ENCODE measurements at places on chromosomes 1 and 21. TPM values are rescaled to one million over a fixed set of nuclear protein-coding genes. Genes with fewer than 3 reads are reported as not detected.

PRR9 gene
- not detected for total RNA-seq

- H3K27me3 ChIP-seq = no peaks in the 10 kb centered on the region
- H3K36me3 ChIP-seq = no peaks in the 10 kb centered on the region
- H3K4me3 ChIP-seq = no peak overlapping the region
- H3K27ac ChIP-seq = peak overlapping the region; percentile 24
- no peak for DNase-seq
- H3K4me1 ChIP-seq = peaks cover 56% of the 10 kb centered on the region
These were observed 98.5 kb downstream of the ATF6 start for GRCh38 chr1:161864577-161864976.

DNA sequence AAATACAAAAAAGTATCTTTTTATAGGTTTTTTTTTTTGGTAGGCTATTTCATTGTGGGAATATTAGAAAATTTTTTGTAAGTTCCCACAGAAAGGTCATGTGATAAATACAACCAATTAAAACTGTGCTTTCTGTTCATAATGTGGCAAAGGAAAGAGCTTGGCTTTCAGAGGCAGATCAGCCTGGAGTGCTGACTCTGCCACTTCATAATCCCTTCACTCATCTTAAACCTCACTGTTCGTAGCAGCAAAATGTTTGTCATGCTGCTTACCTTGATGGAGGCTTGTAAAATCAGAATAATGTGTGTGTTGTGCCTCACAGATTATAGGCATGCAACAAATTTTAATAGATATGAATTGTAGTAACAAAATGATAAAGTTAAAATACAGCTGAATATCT, 176.8 kb downstream of the ZP4 start:
- no peak overlapping the region for H3K27ac ChIP-seq
- no peaks in the 10 kb centered on the region for H3K4me1 ChIP-seq
- DNase-seq = no peak
- no peaks in the 10 kb centered on the region for H3K27me3 ChIP-seq
- H3K4me3 ChIP-seq = no peak overlapping the region

DNA sequence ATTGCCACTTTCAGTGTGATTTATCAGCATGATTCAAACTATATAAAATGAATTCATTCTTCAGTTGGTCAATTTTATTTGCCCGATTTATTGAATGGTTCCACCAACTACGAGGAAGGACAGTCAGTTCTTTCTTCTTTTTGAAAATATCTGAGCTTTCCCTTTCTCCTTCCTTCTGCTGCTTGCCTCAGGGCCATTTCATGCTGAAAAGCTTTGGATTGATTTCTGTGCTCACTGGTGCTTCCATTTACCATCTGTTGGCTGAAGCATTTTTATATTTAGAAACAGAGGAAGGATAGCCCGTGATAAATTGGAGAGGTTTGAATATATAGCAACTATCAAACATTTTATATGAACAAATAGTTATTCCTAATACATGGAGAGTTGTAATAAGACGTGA, 68.9 kb upstream of the ADAMTS5 start:
- H3K27ac ChIP-seq = peak overlapping the region; percentile 9
- H3K4me1 ChIP-seq = peaks cover 17% of the 10 kb centered on the region
- H3K27me3 ChIP-seq = no peaks in the 10 kb centered on the region
- no peak overlapping the region for H3K4me3 ChIP-seq
- no peaks in the 10 kb centered on the region for H3K36me3 ChIP-seq

DNA sequence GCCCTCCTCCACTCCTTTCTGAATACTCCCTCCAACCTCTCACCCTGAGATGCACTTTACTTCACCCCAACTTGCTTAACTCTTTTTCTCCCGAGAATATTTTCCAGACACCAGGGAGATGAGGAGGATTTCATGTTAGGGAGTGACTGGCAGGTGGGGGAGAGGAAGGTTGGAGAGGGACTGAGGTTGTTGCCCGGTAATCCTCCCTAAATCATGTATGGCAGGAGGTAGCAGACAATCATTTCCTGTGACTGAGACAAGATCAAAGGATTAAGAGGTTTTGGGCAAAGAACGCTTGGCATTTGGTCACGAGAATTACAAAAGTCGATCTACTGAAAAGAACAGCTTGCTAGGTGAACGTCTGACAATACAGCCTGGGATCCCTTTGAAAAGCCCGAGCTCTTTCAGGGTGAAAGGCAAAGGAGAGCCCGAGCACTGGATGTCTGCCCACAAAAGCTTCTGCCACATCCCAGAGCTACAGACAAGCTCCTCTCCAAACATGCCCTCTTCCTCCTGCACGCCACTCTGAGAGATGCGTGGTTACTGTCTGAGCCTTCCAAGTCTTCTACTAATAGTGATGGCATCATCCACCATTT, 154.1 kb downstream of the DAB1 start:
- peaks cover 3% of the 10 kb centered on the region for H3K27me3 ChIP-seq
- no peaks in the 10 kb centered on the region for H3K4me1 ChIP-seq
- DNase-seq = no peak
- H3K36me3 ChIP-seq = no peaks in the 10 kb centered on the region
- no peak overlapping the region for H3K27ac ChIP-seq

DNA sequence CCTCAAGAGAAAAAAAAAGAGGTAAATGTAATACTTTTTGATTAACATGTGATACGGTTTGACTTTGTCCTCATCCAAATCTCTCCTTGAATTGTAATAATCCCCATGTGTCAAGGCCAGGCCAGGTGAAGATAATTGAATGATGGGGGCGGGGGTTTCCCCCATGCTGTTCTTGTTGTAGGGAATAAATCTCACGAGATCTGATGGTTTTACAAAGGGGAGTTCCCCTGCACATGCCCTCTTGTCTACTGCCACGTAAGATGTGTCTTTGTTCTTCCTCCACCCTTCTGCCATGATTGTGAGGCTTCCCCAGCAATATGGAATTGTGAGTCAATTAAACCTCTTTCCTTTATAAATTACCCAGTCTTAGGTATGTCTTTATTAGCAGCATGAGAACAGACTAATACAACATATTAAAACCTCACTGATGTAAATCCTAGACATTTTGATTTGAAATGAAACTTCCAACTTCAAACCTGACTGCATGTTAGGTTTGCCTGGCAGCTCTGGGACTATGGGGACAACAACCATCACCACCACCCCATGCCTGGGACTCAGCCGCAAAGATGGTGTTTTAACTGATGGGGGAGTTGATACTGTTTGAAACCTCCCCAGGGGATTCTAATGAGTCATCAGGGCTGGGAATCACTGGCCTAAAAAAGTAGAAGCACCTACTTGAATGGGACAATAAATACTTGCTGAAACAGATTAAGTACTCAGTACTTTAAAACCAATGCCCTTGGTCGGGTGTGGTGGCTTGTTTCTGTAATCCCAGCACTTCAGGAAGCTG, 32.8 kb upstream of the BACH1 start:
- no peak for DNase-seq

SMIM1 gene
- not detected for total RNA-seq

GRCh38 chr1:196183941-196184340, 424.3 kb downstream of the KCNT2 start:
- H3K4me1 ChIP-seq = peaks cover 10% of the 10 kb centered on the region
- DNase-seq = no peak
- peaks cover 2% of the 10 kb centered on the region for H3K36me3 ChIP-seq
- H3K4me3 ChIP-seq = no peak overlapping the region
- H3K27ac ChIP-seq = no peak overlapping the region
- H3K27me3 ChIP-seq = no peaks in the 10 kb centered on the region

GRCh38 chr1:68346188-68346808, 103.5 kb downstream of the RPE65 start:
- no peak overlapping the region for H3K4me3 ChIP-seq
- DNase-seq = no peak
- no peaks in the 10 kb centered on the region for H3K36me3 ChIP-seq

- no peaks in the 10 kb centered on the region for H3K27me3 ChIP-seq
- H3K4me3 ChIP-seq = no peak overlapping the region
These were observed 15.5 kb upstream of the MAP3K7CL start for GRCh38 chr21:29114765-29115500.

DNA sequence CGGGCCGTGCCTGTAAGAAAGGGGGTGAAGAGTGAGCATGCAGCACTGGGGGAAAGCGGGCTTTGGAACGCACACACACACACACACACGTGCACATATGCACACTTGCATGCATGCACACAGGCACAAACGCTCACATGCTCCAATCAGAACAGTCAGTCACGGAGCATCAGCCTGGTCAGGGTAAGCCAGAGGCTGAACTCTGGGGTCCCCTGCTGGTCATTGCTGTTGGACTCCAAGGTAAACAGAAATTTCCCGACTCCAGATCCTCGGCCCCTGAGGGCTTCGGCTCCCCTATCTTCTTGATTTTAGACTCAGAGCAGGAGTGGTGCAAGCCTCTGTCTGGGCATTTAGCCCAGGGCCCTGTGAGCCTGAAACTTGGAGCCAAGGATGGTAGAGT, 54.2 kb downstream of the SYT2 start:
- H3K4me1 ChIP-seq = no peaks in the 10 kb centered on the region
- H3K27ac ChIP-seq = no peak overlapping the region
- H3K27me3 ChIP-seq = peaks cover 80% of the 10 kb centered on the region
- H3K36me3 ChIP-seq = no peaks in the 10 kb centered on the region
- H3K4me3 ChIP-seq = no peak overlapping the region

DNA sequence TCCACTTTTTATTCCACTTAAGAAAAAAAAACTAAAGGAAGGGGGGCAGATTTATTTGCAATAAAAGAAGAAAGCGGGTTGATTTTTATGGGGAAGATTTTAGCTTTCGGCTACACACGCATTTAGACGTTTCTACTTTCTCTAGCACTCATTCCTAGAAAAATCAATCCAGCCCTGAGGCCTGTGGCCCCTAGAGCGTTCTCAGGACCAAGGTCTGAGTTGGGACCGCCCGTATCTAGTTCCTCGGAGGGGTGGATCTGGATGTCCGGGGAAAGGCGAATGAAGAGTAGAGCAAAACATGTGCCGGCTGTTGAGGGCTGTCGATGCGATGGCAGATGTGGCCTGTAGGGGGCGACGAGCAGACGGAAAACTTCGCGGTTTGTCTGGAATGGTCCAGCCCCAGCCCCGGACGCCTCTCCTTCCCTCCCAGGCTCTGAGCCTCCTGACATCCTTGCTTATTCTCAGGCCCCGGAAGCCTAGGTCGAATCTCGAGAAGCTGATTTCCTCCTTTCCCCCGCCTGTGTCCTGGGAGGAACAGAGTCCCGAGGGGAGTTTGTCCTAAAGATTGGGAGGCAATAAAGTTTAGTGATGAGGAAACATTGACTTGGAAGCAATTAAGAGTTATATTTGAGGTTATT, 5.2 kb downstream of the FOXD3 start:
- peaks cover 8% of the 10 kb centered on the region for H3K36me3 ChIP-seq
- H3K4me3 ChIP-seq = no peak overlapping the region
- no peak for DNase-seq
- H3K27me3 ChIP-seq = peaks cover 72% of the 10 kb centered on the region
